ENCODE measurements at places on chromosomes 11 and 22.

GRCh38 chr22:38706101-38706900 lies 557 bp downstream of the GTPBP1 start:
- no peak for DNase-seq

- DNase-seq: no peak
These were observed 1.1 kb upstream of the CD6 start for GRCh38 chr11:60970369-60970774.

DNA sequence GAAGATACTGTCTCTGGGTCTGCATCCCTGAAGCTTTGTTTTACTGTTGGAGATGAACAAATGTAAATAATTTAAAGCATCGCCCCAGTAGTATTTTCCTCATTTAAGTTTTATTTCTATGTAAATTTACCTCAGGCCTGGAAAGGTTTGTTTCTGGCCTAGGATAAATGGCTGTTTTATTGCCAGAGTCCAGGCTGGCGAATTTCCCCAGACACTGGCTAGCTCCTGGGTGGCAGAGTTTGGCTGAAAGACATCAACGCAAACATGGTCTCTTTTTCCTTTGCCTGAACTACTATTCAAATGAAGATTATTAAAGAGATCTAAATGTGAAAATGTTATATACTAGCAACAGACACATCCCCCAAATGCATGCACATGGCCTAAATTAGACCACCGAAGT lies 136.7 kb upstream of the SESN3 start:
- DNase-seq: no peak

- no peak for DNase-seq
These were observed 334.5 kb downstream of the RAB38 start for GRCh38 chr11:87840786-87841185.

GRCh38 chr11:44018829-44019228 lies 29.0 kb upstream of the ACCSL start:
- no peak for DNase-seq

GRCh38 chr22:30609260-30610185 lies 2.5 kb downstream of the TCN2 start:
- DNase-seq: peak; percentile 68

DNA sequence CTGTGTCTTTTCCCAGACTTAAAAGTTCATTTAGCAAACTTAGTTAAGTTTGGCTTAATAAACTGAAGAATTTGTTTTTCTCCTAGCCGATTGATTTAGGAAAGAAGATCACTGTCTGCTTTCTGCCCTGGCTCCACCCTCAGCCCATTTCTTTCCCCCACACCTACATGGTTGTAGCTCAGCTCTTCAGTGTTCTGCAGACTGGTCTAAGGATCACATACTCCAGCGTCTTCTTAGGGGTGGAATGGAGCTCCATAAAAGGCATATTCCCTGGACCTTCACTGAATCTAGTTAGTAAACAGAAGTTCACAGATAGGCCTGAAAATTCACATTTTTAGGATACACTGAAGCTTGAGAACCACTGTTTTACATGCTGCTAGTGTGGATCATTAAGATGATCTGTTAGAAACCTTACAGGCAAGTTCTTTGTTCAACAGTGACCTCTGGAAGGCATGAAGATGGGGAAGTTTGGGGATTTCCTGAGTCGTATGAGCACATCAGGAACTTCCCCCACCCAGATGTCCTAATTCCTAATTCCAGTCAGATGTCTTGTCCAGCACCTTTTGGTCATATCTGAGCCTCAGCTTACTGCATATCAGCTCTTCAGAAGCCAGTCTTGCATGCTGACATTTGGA lies 16.8 kb downstream of the PIWIL4 start:
- no peak for DNase-seq

DNA sequence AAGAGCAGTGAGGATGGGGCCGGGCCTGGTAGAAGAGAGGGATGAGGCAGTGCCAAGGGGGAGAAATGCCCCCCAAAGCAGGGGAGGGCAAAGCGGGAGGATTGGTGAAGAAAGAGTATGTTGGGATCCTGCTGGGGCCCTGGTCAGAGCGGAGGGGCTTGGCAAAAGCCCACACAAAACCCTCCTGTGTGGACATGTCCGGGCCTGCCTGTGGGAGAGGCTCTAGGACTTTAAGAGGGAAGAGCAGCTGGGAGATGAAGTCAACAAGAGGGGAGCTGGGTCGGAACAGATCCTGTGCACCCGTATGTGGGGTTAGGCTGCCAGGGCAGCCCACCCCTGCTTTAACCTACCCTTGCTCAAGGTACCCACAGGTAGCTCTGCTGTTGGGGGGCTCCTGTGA lies 25.8 kb downstream of the ART5 start:
- DNase-seq: no peak

DNA sequence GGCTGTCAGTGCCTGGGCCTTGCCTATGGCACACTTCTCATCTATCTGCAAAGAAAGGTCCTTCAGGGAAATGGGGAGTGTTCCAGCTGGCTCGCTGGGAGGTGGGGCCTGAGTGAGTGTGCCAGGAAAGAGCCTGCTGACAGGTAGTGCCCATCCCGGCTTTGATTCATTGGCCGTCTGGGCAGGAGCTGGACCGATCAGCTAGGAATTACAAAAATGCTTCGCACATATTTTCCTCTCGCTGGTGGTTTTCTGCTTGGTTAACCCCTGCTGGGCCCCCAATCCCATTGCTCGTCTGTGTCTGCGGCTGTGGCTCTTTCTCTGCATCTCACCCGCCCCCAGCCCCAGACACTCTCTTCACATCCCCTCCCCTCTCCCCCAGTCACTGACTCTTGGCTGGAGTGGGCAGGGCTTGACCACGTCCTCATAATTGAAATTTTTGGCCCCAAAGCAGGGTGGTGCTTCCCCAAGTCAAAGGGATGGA lies 10.8 kb downstream of the LIF start:
- no peak for DNase-seq

DNA sequence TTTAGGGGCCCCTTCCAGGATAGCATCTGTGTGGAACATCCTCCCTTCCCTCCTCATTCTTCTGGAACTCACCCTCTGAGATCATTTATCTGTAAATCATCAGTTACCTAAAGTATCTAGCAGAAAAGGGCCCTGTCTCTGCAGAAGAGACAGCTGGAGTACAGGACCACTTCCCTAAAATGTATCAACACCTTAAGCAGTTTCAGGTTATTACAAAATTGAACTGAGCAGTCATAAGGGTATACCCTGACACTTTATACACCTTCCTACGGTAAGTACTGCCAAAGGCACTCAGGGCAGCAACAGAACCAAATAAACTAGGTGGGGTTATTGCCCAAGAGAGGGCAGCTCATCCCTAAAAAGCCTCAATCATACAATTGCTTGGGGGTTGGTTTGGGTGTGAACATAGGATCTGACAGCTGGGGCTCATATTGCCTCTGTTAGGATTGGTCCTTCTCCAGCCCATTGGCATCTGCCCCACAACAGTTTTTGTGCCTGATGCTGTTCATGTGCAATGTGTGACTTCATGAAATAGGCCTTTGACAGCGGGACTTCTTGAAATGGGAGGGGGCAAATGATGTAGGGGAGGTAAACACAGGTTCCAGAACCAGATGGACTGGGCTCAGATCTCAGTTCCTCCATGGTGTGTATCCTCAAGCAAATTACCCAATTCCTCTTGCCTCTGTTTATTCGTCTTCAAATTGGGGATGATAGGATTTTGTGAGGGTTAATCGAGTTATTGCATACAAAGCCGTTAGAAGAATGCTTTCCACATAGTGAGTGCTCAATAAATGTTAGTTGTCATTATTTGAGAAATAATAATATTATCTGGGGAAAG lies 2.9 kb downstream of the POU2AF3 start:
- no peak for DNase-seq

All from stromal cell of bone marrow (primary cell).